Epithelial cell of esophagus (primary cell): ENCODE measurements at places on chromosomes 11 and 22.

DNA sequence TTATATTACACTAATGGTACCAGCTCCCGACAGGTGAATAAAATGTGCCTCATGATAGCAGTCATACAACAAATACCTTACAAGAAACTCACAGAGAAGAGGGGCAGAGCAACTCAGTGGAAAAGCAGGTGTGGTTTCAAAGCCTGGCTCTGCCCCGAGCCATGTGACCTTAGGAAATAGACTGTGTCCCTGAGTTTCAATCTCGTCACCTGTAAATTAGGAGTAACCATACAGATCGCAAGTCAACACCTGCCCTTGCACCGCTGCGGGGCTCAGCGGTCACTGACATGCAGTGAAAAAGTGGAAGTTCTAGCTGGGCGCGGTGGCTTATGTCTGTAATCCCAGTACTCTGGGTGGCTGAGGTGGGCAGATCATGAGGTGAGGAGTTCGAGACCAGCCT is 11.9 kb upstream of the MRTFA start:
- no peak for DNase-seq

DNA sequence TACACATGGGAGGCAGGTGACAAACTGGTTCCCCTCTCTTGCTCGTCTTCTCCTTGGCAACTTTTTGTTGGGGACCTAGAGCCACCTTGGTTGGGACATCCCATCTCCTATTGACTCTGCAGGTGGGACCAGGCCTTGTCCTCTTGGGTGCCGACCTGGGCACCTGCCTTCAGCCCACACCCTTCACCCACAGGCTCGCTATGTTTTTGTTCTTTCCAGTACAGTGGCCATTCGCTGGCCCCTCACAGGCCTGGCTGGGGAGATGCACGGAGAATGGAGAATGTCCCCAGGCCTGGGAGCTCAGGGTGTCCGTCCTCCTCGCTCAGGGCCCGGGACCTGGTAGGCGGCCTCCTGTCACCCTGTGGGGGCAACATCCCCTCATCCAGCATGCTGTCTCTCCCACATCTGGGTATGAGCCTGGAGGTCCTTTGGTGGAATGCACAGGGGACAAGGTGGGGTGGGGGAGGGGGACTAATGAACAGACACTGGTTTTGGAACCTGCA is 14.9 kb upstream of the OMP start:
- no peak for DNase-seq

DNA sequence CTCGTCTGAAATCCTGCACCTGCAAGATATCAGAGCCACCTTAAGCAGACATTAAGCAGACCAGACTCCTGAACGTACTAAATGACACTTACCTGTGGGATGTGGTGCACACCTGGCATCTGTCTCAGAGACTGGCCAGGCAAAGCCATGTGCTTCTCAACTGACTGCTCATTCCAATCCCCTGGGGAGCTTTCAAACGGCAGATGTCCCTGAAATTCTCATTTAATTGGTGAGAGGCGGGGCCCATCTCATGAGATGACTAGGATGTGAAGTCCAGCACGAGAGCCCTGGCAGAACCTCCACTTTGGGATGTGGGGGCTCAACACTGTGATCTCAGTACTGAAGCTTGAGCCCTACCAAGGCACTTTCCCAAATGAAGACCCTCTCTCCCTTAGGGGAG is 84.9 kb upstream of the HMGXB4 start:
- no peak for DNase-seq

DNA sequence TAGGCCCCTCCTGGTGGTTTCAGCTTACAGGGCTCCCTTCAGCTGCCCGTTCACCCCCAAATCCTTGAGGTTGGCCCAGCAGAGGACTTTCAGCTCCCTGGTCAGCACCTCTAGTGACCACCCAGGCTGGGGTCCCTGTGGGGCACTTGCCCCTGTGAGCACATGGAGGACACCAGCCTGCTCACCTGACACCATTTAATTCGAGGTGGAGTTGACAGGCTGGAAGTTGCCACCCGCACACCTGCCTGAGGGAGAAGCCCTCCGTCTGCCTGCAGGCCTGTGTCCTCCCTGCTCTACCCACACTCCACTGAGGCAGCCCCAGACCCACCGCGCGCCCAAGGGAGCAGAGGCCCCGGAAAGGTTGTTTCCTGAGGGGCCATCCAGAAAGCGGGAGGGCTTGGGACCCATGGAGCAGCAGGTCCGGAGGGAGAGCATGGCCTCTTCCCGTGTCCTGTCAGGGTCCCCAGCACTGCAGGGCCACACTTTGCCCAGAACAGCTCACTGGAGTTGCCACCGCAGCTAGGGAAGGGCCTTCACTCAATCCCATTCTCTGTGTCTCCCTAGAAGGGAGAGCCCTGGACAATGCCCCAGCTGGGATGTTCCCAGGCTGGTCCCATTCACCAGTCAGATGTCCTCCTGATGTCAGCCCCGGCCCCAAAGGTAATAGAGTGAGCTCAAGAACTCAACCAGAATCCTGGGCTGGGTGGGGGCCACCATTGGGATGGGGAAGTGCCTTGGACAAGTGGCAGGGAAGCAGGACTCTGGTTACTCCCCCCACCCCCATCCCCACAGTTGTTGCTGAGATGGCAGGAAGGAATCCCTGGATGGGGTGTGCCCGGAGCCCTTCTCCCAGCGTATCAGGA is 82.4 kb downstream of the MED15 start:
- DNase-seq = no peak

DNA sequence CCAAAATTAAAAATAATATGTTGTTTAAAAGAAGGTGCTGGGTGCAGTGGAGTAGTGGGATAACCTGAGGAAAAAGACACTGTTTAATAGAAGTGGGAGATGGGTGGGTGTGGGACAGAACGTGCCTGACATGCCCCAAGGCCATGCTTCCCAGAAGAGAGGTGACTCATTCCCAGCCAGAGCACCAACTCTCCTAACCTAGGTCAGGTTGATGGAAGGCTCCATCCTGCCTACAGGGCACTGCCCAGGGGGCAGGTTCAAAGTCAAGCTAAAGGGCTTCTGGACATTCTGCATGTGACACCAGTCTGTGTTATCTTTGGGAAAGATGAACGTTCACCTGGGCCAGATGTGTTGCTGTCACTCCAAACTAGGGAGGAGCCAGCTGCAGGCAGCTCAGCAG is 453.1 kb downstream of the SOX6 start:
- peak; percentile 53 for DNase-seq

GRCh38 chr11:96242191-96242847 is 100.7 kb downstream of the MAML2 start:
- DNase-seq = peak; percentile 43

- DNase-seq = no peak
These were observed 863 bp downstream of the YIF1A start for GRCh38 chr11:66287889-66288670.

DNA sequence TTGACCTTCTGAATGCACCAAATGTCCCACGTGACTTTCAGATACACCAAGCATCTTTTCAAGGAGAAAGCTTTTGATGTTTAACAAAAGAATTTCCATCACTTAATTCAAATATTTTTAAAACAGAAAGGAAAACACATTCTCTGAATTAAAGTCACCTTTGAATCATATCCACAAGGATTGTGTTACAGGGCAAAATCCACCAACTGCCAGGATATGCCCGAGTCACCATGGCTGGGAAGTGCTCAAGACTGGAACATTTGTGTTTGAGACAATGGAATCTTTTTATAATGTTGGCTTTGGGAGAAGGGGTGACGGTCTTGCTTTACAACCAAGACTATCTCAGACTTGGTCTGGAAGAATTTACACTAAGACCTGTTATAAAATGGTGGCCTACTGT is 40.8 kb downstream of the BID start:
- DNase-seq = no peak

DNA sequence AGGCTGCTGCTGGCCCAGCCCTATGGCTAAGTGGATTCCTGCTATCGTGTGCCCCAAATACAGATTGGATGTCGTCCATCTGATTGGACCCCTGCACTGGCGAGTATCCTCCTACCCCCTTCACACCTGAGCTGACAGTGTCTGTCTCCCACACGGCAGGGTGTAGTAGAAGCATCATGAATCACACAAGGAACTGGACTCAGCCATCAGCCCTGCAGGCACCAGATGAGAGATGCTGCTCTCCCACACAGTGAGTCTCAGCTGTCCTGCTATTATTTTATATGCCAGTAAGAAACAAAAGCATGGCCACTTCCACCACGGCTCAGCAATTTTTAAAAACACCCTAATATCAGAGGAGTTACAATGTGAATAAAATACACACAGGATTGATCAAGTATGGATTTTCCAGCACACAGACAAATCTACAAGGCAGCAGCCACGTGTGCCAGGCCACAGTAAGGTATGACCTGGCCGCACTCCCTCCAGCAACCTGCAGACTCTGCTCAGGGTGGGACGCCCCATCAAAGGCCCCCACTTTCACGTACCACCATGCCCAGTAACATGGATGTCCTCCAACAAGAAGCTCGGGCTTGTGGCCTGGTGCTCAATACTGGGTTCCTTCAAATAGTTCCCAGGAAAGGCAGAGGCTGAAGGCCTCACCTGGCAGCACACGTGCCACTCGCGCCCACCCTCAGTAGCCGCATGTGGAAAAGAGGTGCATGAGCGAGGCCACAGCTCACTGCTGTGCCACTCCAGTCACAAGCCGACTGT is 16.4 kb upstream of the SLC25A1 start:
- DNase-seq = peak; percentile 37
